ENCODE measurements at places on chromosomes 11 and 22.

- DNase-seq = no peak
Observed at GRCh38 chr22:25702040-25702439, 39.9 kb upstream of the MYO18B start.

DNA sequence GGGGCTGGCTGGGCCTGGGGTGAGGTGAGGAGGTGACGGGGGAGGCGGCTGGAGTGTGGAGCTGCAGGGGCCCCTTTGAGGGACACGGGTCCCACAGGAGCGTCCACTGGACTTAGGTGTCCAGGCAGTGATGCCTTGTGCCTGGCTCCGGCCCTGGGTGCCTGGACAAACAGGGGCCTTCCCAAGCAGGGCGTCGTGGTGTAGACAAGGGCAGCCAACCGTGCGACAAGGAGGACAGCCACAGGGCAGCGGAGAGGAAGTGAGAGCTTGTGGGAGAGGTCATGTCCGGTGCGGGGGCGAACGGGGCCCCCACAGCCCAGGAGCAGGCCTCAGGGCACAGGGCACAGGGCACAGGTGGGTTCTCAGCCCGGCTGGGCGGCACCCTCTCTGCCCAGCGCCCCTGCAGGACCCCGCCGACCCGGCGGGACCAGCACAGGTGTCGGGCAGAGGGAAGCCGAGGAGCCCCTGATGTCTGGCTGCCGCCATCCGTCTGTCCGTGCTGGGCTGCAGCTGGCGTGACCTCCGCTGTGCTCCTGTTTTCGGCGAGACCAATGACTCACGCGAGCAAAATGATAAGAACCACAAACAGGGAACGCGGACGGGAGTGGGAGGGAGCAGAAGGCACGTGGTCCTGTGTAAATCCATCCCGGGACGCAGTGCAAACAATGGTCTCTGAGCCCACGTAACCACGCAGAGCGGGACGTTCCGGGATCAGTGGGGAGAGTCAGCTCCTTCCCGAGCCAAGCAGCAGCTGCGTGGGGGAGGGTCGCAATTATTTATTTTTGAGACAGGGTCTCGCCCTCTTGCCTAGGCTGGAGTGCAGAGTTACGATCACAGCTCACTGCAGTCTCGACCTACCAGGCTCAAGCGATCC is 49.1 kb upstream of the A4GALT start:
- no peak for DNase-seq

- DNase-seq = no peak
Observed at GRCh38 chr11:72451831-72452376, 17.6 kb upstream of the CLPB start.

- DNase-seq = no peak
Observed at GRCh38 chr22:40583053-40583741, 53.3 kb downstream of the MRTFA start.

DNA sequence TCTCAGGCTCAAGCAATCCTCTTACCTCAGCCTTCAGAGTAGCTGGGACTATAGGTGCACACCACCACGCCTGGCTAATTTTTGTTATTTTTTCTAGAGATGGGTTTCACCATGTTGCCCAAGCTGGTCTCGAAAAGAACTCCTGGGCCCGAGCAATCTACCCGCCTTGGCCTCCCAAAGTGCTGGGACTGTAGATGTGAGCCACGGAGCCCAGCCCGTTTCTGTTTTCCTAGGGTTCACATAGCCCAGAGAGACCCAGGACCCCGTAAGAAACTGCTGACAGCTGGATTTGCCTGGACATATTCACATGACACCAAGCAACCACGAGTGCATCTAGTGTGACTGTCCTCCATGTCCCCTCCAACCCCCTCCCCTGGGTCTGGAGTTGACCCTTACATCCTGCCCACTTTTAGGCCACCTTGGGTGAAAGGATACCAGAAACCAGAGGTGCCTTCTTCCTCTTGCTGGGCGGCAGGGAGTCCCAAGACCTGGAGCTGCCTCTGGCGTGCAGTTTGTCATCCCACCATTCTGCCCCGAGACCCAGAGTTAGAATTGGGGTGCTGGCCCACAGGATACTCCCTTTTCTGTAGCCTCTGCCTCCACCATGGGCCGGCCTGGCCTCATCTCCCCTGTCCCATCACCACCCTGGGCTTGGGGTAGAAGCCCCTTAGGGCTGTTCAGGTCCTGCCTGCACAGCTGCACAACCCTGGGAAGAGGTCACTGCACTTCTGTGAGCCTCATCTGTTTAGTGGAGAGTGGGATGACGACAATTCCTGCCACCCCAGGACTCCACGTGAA is 3.7 kb upstream of the RIN1 start:
- DNase-seq = no peak

GRCh38 chr11:35800970-35801953 is 138.7 kb downstream of the TRIM44 start:
- no peak for DNase-seq

Measured in right hindlimb (tissue), 1 donor.